ENCODE measurements at places on chromosomes 11 and 22.

- DNase-seq = no peak
These were observed 618.0 kb downstream of the BRD1 start for GRCh38 chr22:49209452-49210195.

GRCh38 chr22:49251371-49251770 is 576.3 kb downstream of the BRD1 start:
- DNase-seq = no peak

- no peak for DNase-seq
These were observed 203.5 kb upstream of the E2F8 start for GRCh38 chr11:19444231-19444630.

DNA sequence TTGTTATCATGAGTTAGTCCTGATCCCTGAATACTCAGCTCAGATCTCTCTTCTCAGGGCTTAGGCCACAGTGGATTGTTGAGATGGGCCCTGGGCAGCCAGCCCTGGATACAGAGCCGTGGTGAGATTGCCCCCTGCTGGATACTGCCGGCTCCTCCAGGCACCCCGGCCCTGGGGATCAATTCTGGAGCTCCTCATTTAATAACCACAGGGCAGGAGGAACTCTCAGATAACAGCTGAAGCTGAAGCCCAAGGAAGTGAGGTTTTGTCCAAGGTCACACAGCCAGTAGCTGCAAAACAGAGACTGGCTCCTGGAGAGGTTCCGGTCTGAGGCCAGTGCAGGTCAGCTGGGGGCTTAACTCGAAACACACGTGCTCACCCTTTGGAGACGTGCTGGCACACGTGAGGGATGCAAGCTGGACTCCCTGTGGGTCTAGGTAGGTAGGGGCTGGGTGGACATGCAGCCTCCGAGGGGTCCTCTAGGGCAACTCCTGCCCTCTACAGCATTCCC is 16.0 kb downstream of the USH1C start:
- peak; percentile 61 for DNase-seq

DNA sequence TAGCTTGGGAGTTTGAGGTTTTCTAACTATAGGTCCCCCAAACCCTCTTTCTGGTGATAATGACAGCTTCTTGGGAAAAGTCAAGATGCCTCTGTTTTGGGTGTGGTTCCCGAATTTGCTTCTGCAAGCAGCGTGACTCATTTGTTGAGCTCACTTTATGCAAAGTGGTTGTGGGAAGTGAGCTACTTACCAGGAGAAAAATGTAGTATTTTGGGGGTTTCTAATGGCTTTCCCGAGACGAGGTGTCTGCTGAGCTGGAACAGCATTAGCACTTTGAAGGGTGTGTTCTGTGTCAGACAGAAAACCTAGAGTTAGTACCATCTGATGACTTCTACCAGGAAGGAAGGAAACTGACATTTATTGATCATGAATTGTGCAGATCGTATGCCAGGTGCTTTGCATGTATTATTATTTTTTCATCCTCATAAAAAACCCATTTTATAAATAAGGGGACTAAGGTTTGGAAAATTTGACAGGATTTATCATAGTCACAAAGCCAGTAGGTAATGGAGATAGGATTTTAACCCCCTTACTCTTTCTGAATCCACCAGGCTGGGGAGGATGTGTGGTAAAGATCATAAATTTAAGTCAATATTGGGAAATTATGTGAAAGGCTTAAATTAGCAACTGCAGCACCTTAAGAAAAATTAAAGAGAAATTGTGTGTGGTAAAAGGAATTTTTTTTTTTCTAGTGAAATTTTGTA is 108.8 kb upstream of the CD44 start:
- DNase-seq = no peak

Data from activated naive CD8-positive, alpha-beta T cell treated with anti-CD3 and anti-CD28 coated beads, Interleukin-2, amount 50 U/mL, for 24 hours (primary cell).